Right atrium auricular region (tissue), 2 donors: ENCODE measurements at places on chromosomes 5 and 9. TPM values are rescaled to one million over a fixed set of nuclear protein-coding genes. Genes with fewer than 3 reads are reported as not detected.

SKP2 gene
- 3.7 TPM for total RNA-seq

DIAPH1 gene
- total RNA-seq = 82.7 TPM

TNFSF8 gene
- 0.22 TPM for total RNA-seq

SPATA24 gene
- 9.5 TPM for total RNA-seq

KIAA0825 gene
- 4.3 TPM for total RNA-seq

WDR31 gene
- total RNA-seq = 4.6 TPM

PCDHGA8 gene
- total RNA-seq = 5.7 TPM

CRB2 gene
- 3.5 TPM for total RNA-seq

BTNL8 gene
- total RNA-seq = 0.59 TPM

CPLANE1 gene
- total RNA-seq = 9.0 TPM

FAM200C gene
- 3.3 TPM for total RNA-seq

GRCh38 chr5:141674747-141675146 lies 7.3 kb downstream of the ARAP3 start:
- no peak for DNase-seq

GRCh38 chr9:114143234-114143633 lies 12.1 kb upstream of the COL27A1 start:
- no peak for DNase-seq

- no peak for DNase-seq
Measured at GRCh38 chr5:150464554-150465012, 15.0 kb upstream of the RPS14 start.

DNA sequence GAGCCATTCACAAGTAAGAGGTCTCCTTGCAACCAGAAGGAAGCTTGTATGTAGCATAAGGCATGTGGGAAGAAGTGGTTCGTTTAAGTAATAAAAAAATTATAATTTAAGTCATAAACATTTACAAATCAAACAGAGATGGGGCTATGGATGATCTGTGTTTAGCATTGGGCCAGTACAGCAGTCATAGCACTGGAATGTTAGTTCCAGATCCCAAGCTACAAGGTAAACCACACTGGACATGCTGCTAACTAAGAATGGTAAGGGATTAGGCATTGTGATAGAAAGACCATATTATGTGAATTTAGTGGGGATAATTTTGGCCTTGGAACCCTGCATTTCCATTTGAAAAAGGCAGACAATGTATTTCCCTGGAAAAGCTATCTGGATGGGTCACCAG lies 170.4 kb upstream of the KCNN2 start:
- no peak for DNase-seq

GRCh38 chr9:123465304-123465703 lies 109.3 kb downstream of the CRB2 start:
- no peak for DNase-seq

- peak; percentile 98 for DNase-seq
Measured at GRCh38 chr9:130860458-130861316, 25.6 kb downstream of the ABL1 start.

- no peak for DNase-seq
Measured at GRCh38 chr5:132999246-132999645, 27.1 kb downstream of the ZCCHC10 start.

GRCh38 chr5:34522599-34523386 lies 133.3 kb upstream of the RAI14 start:
- DNase-seq = peak; percentile 79

- DNase-seq = peak; percentile 23
Measured at GRCh38 chr9:126839301-126839700, 21.1 kb upstream of the ZBTB34 start.

DNA sequence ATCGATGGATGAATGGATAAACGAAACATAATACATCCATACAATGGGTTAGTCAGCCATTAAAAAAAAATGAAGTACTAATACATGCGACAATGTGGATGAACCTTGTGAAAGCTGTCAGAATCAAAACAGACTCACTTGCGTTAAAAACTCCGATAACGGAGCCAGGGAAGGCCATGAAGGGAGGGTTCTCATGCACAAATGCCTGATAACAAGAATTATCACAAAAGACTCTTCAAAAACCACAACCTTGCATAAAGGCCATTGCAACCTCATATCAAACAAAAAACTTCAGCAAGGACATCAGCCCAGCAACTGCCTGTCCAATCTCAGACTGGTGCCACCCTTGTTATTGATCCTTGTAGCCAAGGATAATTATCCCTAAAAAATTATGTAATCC lies 13.7 kb downstream of the ERMP1 start:
- DNase-seq = no peak

- no peak for DNase-seq
Measured at GRCh38 chr9:126411948-126412284, 85.3 kb downstream of the MVB12B start.

DNA sequence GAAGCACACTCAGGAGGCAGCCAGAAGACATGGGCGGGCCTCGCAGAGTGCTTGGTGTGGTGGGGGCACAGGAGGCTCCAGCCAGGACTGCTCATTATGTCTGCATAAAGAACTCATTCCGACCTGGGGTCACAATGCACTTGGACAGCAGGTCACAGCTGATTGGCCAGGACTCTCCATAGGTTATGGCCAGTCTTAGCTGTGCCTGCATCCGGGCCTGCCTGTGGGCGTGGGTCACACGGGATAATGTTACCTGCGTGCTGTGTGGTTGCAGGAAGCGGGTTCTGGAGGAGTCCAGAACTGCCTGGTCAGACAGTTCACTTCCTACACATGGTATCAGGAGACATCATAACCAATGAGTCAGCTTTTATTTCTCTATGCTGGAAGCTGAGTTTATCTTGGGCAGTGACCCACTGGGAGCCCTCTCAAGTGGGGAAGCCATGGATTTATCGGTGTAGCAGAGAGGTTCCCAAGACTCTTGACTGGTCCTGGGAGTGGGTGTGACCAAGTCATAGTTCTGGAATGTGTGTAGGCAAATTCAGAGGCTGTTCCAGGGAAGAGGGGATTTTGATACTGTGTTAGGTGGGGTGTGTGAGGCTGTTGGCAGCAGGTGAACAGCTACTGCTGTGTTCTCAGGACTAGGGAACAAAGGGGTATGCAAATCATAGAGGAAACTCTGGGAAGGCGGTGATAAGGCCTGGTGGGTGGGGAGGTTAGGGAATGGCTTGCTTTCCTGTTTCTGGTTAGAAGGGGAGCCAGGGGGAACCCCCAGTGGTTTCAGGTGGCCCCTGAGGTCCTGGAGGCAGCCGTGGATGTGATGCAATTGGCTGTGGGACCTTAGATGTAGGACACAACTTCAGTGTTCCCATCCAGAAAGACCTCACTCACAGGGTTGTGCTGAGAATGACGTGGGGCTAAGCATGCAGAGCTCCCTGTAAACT lies 51.3 kb downstream of the ARHGEF37 start:
- DNase-seq = no peak

- peak; percentile 56 for DNase-seq
Measured at GRCh38 chr5:10333154-10334006, 20.1 kb upstream of the MARCHF6 start.

- no peak for DNase-seq
Measured at GRCh38 chr9:123335193-123335985, 20.6 kb upstream of the CRB2 start.

DNA sequence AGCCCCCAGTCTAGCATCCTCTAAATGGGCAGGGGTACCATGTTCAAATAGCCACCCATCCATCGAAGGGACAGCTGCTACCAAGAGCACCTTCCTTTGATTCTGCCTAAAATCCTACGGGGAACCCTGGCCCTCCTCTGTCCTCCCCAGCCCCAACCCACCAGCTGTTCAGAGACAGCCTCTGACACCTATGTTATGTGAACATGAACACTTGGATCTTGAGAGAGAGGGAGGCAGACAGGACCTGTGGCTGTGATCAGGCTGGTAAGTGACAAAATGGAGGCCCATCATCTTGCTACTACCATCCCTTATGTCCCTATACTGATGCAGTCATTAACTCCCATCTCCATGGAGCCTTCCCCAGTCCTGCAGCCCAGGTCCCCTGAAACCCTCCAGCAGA lies 8.2 kb downstream of the SLC23A1 start:
- no peak for DNase-seq

DNA sequence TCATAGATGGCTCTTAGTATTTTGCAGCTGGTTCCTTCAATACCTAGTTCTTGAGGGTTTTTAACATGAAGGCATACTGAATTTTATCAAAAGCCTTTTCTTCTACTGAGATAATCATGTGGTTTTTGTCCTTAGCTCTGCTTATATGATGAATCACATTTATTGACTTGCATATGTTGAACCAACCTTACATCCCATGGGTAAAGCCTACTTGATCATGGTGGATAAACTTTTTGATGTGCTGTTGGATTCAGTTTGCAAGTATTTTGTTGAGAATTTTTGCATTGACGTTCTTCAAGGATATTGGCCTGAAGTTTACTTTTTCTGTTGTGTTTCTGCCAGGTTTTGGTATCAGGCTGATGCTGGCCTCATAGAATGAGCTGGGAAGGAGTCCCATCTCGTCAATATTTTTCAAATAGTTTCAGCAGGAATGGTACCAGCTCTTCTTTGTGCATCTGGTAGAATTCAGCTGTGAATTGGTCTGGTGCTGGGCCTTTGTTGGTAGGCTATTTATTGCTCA lies 49.7 kb downstream of the YIPF5 start:
- no peak for DNase-seq

- peak; percentile 67 for DNase-seq
Measured at GRCh38 chr9:130707225-130707976, 13.8 kb downstream of the EXOSC2 start.

- no peak for DNase-seq
Measured at GRCh38 chr9:23587903-23588302, 238.1 kb downstream of the ELAVL2 start.

GRCh38 chr5:76776391-76776790 lies 42.4 kb upstream of the F2RL1 start:
- no peak for DNase-seq

DNA sequence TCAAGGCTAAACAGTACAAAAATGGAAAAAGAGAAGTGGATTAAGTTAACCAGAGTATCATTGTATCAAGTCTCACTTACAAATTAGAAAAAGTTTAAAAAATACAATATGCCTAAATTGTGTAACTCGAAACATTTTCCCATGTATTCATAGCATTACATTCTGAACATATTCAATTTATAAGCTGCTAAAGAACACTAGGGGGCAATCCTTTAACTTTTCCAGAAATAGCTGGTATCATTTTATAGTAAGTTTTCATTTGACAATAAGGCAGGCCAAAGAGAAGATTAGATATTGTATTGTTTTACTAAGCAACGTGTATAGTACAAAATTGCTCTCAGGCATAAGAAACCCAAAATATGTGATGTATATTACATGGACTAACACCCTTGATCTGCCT lies 234.6 kb downstream of the ADGRV1 start:
- DNase-seq = no peak

DNA sequence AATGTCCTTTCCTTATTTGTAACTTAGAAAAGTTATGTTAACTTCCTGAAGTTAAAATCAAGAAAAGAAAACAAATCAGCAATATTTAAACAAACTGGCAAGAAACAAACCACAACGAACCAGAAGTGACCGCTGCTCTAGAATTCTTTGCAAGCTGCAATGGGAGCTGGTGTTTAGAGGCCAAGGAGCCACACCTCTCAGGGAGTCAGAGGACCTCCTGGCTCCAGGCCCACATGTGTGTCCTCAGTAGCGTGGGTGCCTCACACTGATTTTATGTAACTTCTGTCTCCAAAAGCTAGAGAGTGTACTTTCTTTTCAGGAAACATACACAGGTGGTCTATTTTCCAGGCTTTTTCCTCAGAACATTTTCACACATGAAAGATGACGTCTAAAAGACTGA lies 100.4 kb downstream of the IRX2 start:
- no peak for DNase-seq

GRCh38 chr9:108783731-108784495 lies 71.9 kb downstream of the ACTL7B start:
- no peak for DNase-seq

GRCh38 chr5:132767150-132767549 lies 9.9 kb downstream of the SEPTIN8 start:
- no peak for DNase-seq

DNA sequence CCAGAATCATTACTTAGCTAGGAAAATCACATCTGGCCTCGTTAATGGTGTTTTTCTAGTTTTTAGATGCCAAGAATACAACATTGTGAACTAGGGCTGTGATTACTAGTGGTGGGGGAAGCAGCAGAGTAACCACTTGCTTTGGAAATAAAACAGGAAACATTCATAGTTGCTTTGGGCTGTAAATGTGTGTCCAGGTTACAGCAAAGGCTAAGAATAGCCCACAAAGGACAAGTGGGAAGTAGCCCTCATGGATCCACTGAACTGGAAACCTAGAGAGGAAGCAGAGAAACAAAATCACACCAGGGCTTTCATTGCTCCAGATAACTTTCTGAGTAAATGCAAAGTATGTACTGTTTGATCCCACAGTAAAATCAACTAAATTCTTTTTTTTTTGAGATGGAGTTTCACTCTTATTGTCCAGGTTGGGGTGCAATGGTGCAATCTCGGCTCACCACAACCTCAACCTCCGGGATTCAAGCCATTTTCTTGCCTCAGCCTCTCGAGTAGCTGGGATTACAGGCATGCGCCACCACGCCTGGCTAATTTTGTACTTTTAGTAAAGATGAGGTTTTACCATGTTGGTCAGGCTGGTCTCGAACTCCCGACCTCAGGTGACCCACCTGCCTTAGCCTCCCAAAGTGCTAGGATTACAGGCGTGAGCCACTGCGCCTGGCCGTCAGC lies 56.2 kb upstream of the TNFSF15 start:
- no peak for DNase-seq

DNA sequence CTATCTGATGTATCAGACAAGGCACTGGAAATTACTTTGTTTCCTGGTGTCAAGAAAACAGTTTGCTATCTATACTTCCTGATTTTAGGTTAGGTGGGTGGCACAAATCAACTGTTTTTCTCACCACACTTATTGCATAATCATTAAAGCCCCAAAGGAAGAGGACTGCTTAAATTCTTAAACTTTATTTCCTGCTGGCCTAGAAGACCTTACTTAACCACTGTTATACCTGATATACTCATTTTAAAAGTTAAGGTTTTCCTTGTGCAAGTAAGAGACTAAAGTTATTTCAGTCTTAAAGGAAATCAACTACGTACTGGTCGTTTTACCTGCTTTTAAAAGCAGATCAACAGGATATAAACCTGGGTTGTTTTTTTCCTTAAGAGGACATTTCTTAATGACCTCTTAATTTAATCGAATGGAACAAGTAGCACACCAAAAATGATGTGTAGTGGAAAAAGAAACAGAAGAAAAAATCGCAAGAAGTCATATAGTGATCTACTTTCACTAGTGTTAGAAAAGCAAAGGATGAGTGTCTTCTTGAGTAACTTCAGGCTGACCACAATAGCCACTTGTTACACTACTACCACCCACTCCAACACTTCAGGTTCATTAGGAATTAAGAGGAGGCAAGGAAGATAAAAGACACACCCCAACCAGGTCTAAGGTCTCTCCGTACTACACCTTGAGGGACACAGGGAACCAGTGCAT lies 974 bp downstream of the CLINT1 start:
- DNase-seq = no peak

- no peak for DNase-seq
Measured at GRCh38 chr9:100637787-100638186, 59.9 kb downstream of the CAVIN4 start.

GRCh38 chr5:56737951-56738606 lies 77.3 kb upstream of the MAP3K1 start:
- DNase-seq = no peak
